NCI-H1436 treated with DMSO at 0.1 percent for 48 hours (cell line): ENCODE measurements at places on chromosomes 4 and X.

DNA sequence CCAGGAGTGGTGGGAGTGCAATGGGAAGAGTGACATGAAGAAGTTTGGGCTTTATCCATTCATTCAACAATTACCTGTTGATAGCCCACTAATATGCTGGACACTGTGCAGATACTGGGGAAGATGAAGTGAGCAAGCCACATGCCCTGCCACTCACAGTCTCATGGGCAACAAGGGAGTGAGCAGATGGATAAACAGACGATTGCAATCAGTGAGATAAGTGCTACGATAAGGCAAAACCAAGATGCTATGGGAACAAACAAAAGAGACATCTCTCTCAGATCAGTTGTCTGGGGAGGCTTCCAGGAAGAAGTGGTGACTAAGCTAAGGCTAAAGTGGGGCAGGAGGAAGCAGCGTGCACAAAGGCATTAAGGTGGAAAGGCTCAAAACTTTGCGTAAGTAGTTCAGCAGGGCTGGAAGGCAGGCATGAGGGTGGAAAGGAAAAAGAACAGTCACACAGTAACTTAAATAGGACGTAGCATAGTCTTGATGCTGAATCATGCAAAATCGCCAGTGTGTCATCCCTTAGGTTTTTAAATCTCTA, 31.7 kb downstream of the GAB3 start:
- no peak for DNase-seq

- no peak for DNase-seq
Measured at GRCh38 chrX:68273887-68274286, 159.4 kb downstream of the OPHN1 start.

DNA sequence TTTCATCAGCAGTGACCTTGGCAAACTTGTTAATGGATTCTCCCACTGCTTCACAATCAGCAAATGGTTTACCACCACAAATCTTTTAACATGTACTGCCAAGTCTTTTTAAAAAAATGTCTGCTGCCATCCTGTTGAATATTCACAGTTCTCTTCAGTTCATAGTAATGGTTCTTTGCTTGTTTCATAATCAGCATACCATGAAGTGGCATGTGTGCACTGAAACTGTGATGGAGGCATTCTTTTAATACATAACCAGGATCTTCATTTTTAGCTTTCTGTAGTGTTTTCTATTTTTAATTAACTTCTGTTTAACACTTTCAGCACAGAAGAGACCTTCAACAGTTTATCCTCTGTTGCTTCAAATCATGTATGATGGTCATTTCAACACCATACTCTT, 230.1 kb upstream of the ARSJ start:
- no peak for DNase-seq

GRCh38 chrX:134688839-134689238, 30.6 kb upstream of the PLAC1 start:
- DNase-seq = no peak

DNA sequence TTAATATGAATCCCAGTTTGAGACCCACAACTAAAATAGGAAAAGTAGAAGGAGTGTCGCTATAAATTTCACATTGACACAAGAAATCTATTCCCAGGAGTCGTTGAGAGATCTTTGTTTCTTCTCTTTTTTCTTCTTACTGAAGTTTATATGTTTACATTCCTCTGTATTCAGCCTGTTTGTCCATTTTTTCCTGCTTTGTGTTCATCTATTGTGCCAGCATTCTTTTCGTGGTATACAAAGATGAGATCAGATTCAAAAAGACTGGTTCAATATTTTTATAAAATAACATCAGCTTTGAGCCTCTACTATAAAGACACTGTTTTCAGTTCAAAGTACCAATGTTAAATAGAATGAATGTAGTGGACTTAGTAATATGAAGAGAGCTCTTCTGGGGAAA, 95.4 kb upstream of the MYOZ2 start:
- DNase-seq = no peak

- DNase-seq = no peak
Measured at GRCh38 chr4:6241062-6241845, 28.4 kb upstream of the WFS1 start.
